Inflammatory macrophage treated with lipopolysaccharide for 1 hour (primary cell): ENCODE measurements at places on chromosomes 3 and 15.

DNA sequence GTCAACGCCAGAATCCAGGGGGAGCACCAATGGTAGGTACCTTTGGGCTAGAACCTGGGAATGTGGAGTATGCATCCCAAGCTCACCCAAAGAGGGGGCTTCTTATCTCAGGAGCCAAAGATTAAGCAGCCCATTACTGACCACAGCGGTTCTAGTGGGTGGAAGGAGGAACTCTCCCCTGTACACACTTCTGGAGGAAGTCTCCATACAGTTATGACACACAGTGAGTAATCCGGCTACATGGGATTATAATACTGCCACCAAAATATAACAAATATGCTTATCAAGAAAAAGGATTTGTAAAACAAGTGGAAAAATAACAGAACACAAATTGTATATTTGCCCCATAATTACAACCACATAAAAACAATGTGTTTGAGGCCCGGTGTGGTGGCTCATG, 8.4 kb downstream of the MYO1E start:
- peak; percentile 71 for DNase-seq

DNA sequence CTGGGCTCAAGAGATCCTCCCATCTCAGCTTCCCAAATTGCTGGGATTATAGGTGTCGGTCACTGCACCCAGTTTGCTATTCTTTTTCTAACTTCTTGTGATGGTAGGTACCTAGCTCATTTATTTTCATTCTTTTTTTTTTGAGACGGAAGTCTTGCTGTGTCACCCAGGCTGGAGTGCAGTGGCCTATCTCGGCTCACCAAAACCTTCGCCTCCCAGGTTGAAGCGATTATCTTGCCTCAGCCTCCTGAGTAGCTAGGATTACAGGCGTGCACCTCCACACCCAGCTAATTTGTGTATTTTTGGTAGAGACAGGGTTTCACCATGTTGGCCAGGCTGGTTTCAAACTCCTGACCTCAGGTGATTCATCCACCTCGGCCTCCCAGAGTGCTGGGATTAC, 30.1 kb upstream of the RAD51 start:
- no peak for DNase-seq

- DNase-seq: no peak
Measured at GRCh38 chr15:67172172-67172571, 82.3 kb downstream of the AAGAB start.

GRCh38 chr3:42758126-42758525, 14.9 kb downstream of the CCDC13 start:
- DNase-seq: no peak

DNA sequence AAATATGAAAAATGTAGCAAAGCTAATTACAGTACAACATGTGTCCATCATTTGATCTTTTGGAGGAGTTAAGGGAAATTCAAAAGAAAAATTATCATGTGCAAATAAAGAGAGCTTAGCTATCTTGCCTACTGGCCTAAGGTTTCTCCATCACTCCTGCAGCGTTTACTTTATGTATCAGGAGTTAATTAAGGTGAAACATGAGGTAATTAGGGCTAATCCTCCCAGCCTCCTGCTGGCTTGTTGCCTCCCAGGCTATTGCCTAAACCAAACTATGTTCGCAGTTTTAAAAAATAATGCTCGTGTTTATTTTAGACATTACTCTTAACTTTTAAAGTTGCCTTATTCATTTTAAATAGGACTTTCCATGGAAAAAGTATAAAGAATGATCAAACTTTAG, 367.5 kb downstream of the ROBO2 start:
- no peak for DNase-seq

- DNase-seq: no peak
Measured at GRCh38 chr3:197298945-197299854, 788 bp upstream of the DLG1 start.

DNA sequence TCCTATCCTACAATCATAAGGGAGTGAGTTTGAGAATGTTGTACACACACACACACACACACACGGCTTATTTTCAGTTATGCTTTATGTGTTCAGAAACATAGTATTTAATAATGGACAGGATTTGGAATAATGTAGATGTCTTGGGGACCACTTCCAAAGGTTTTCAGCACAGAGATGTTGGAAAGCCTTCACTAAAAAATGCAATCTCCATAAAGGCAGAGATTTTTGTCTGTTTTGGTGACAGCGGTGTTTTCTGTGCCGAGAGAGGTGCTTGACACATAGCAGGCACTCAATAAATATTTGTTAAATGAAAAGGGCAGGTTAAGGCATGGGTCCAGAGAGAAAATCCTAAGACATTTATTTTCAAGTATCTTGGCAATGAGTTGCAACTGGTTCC, 428.2 kb upstream of the RGMA start:
- DNase-seq: no peak

- DNase-seq: no peak
Measured at GRCh38 chr3:114839476-114839875, 307.6 kb downstream of the ZBTB20 start.

DNA sequence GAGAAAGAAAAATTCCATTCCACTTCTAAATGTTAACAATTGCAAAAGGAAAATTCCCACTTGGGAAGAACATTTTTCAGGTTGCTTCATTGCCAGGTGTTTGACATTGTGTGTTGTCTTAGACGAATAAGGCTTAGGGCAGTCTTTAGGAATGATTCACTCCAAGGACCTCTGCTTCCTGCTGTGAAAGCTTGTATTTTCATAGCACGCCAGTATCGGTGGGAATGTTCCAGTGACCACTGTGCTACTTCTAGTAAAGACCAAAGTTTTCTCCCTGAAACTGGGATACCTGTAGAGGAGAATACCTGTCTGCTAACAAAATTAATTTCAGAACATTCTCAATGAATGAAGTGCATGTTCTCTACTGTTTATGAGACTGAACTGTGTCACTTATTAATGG, 64.1 kb downstream of the CDIN1 start:
- DNase-seq: no peak

- DNase-seq: no peak
Measured at GRCh38 chr15:28081594-28081993, 17.5 kb downstream of the OCA2 start.

GRCh38 chr3:49886922-49887265, 16.8 kb downstream of the MST1R start:
- no peak for DNase-seq

DNA sequence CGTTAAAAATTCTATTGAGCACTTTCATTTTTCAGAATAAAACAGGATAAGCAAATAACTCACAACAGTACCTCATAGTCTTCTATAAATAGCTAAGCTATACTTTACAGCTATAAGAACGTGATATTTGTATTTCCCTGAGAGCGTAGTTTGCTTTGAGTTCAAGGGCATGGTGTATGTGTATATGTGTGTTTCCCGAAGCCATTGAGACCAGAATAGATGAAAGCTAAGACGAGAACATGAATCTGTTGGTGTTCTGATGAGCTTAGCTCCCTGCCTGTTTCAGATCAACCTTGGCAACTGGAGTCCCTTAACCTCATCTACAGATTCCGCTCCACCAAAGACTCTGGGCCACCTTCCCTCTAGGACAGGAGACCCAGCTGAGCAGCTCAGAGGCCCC, 59.5 kb upstream of the MCF2L2 start:
- DNase-seq: no peak

- DNase-seq: peak; percentile 22
Measured at GRCh38 chr15:81000144-81000623, 539 bp upstream of the TLNRD1 start.

DNA sequence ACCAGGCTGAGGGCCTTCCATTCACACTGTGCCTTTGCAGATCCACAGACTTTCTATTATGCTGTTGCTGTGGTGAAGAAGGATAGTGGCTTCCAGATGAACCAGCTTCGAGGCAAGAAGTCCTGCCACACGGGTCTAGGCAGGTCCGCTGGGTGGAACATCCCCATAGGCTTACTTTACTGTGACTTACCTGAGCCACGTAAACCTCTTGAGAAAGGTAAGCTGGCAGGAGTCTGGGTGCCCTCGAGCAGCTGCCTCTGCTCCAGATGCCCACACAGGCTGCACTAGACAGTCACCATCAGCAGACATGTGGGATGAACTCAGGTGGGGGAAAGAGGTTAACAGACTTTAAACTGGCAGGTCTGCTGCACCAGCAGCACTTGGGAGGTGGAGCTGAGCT, 8.3 kb downstream of the TF start:
- DNase-seq: no peak

GRCh38 chr3:72597756-72598195, 250.5 kb downstream of the SHQ1 start:
- peak; percentile 12 for DNase-seq

DNA sequence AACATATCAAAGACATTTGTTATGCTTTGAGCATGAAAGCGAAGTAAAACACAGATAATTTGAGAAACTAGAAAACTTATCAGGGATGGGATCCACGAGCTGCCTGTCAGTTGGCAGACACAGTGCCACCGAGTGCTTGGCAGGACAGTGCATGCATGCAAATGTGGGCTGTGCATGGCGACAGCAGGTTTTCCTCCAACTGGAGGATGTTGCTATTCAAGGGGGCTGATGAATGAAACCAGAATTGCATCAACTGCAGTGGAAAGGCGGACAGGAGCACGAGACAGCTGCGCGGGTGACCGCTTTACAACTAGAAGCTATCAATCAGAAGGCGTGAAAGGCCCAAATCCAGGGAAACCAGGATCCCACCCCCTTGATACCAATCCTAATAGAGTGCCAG, 244.3 kb downstream of the NR2F2 start:
- no peak for DNase-seq

GRCh38 chr3:73401616-73402279, 223.0 kb downstream of the PDZRN3 start:
- no peak for DNase-seq

DNA sequence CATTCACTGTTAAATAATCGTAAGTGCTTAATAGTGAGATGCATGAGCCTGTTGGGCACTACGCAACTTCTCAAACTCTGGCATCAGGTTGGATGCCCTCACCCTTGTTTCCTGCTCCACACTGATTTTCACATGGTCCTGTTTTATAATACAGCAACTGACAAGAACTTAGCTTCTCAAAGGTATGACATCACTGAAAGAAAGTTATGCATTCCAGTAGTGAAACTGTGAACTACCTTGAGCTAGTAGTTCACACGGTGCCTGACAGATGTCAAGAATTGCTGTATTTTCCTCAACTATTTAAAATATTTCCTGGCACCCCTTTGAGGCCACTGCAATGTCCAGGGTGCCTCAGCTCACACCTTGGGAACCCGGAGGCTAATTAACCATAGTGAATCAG, 327.5 kb downstream of the RORA start:
- no peak for DNase-seq

DNA sequence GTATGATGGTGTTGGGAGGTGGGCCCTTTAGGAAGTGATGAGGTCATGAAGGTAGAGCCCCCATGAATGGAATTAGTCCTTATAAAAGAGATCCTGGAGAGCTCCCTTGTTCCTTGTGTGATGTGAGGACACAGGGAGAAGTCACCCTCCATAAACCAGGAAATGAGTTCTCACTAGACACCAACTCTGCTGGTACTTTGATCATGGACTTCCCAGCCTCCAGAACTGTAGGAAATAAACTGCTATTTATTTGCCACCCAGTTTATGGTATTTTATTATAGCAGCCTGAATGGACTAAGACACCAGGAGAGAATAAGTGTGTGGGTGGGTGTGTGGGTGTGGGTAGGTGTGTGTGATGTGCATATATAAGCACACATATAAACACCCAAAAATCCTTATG, 71.9 kb downstream of the MYH15 start:
- DNase-seq: no peak

GRCh38 chr3:127210654-127210943, 17.7 kb downstream of the PRR23E start:
- DNase-seq: no peak

GRCh38 chr3:120157681-120158080, 63.4 kb upstream of the GSK3B start:
- no peak for DNase-seq

DNA sequence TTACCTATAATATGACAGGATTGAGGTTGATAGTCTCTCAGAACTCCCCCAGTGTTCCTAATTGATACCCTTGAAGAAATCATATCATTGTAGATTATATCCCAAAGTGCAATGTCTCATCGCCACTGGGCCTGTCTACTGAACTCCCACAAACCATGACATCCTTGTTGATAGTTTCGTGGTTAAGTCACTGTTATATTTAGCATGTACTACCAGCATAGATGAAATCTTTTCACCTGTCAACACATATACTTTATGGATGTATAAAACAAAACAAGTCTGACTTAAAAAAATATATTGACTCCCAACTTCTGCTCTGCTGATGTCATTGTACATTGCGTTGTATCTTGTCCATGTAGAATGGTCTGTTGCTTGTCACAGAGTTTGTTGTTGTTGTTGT, 128.1 kb downstream of the IQCH start:
- no peak for DNase-seq

DNA sequence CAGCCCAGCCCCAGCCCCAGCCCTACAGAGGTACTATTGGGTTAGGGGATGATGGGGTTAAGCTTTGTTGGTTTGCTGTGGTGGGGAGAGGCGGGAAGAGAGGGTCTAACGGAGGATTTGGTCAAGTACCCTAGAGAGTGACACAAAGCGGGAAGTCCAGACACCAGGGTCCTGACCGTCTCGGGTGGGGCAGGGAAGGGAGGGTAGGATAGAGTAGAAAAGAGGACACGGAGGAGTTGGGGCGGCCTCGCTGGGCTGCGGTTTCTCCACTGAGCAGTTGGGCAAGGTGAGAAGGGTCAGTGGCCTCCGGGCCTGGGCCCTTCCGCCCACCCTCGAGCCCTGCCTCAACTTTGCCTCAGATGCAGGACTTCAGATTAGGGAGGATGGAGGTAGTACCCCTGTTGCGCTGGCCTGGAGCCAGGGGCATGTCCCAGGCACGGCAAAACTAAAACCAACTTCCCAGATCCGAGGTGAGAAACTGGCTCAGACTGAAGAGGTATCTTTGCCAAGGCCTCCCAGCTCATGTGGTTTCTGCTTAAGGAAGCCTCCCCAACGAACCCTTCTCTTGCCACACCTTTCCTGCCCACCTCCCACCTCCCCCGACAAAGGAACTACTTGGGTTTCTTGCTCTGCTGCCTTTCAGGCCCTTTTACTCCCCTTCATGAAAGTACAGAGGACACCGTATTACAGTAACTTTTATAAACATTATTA, 551 bp downstream of the PML start:
- peak; percentile 42 for DNase-seq
